NCI-H774 (cell line): ENCODE measurements at places on chromosomes 6 and 20.

DNA sequence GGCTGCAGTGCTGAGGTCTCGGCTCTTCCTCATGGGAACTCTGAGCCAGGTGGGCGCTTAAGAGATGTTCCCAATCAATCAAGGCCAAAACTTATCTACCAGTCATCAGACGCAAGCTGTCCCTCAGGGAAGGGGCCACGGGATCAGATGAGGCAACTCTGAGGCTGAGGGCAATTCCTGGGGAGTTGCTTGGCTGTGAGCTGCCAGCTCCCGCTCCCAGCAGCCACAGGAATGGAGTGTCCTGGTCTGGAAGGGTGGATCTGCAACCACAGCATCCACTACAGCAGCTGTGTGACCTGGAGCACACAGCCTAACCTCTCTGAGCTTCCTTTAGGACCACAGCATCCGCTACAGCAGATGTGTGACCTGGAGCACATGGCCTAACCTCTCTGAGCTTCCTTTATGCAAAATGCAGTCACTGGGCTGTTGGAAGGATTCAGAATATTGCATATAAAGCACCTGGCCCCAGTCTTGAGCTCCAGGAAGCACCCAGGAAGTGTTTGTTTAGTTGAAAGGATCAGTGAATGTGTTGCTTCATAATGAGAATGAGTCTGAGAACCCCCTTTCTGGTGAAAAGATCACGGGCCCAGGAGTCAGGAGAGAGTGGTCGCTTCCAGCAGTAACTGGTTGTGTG lies 60.9 kb downstream of the TFAP2C start:
- DNase-seq, result no peak

DNA sequence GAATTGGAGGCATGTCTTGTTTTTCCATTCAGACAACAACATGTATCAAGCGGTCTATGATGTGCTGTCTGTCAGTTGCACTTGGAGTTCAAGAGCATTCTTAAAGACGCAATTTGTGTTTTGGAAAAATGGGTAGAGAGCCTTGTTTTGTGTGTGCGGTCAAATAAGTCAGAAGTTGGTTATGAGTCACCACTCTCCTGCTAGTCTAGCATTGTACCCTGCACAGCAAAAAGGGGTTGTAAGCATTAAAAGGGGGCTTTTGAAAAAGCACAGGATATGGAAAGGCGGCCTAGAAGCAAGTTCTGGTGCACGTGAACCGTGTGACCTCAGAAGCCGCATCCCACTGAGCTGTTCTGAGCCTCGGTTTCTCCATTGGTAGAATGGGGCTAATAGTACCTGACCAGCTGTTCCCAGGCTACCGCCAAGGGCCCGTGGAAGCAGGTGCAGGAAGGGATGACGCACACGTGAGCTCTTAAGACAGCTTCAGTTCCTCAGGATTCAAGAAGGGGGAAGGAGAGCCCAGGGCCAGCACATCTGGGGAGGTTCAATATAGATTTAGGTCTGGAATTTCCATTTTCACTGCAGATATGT lies 61.6 kb upstream of the SNX9 start:
- DNase-seq, result no peak

DNA sequence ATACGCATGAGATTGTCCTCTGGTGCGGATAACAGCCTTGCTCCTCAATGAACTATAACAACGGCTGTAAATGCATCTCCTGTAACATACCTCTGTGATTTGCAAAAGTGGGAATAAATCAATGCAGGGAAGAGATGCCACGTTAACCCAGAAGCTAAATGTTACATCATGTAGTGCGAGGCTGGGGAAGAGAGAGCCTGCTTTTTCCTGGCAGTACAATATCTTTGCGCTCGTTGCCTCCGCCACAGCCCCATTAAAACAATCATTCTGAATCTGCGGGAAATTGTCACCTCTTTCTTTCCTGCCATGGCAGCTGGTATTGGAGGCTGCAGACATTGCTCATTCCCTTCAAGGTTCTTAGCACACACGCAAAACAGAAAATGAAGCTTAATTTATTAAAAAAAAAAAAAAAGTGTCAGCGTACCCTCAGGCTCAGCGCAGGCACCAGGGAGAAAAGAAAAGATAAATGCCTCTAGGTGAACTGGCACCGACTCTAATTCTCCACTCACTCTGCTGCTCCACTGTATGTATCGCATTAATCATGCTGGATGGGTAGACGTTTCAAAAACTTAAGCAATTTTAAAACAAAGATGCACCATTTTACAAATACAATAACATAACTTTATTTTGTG lies 70.2 kb upstream of the TFB1M start:
- DNase-seq, result no peak

DNA sequence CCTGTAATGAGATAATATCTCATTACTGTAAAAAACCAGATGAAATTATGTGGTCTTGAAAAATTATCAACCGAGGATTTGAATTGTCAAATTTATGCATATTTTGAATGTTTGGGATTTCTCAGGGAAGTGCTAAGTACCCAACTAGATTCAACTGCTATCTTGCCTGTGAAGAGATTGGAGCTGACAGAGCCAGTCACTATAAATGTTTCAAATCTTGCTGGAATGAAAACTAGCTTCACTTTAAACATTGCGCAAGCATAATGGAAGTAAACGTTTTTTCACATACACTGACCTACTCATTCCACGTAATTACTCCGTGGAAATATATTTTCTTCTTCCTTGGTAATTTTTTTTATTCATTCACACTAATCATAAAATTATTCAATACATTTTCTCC lies 46.7 kb downstream of the TMEM170B start:
- no peak for DNase-seq

DNA sequence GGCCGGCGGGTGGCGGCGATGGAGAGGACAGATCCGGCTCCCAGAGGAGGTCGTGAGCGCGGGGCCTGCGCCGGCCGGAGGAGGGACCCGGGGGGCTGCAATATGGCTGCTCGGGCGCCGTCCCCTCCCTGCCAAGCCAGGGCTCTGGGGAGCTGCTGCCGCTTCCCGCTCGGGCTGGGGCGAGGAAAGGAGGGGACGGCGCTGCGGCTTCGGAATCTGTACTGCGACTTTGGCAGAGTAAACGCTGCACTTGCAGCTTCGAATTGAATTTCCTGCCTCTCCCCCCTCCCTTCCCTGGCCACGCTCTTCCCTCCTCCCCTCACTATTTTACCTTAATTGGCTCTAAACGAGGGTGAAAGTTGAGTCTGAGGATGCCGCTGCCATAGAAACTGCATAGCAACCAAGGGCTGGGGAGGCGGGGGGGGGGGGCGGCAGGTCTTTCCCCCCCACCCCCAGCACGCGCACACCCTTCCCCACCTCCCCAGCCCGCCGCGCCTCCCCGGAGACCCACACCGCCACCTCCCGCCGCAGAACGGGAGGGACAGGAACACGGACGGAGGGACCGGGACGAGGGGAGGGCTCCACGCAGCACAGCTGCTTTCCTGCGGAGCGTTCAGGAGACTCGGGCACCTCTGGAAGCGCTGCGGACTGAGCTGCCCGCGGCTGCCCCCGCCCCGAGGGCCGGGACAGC lies 93.9 kb downstream of the RNASET2 start:
- peak; percentile 70 for DNase-seq

GRCh38 chr20:3572151-3572550 lies 91.0 kb downstream of the GFRA4 start:
- no peak for DNase-seq

DNA sequence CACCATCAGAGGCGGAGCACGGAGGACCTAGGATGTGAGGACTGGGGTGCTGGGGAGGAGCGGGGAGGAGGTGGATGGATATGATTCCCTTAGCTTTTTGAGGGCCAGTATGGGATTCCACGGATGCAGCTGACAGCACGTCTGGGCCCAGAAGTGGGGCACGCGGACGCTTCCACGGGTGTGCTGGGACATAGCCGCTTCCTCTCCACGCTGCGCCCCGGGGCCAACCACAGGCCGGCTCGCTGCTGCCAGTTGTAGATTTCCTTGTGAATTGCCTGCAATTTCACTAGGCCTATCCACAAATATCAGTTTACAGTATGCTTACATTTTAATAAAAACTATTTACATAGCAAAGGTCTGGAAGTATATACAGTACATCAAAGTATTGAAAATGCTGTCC lies 23.9 kb downstream of the PAX1 start:
- DNase-seq, result no peak

- DNase-seq, result peak; percentile 6
Measured at GRCh38 chr6:2749969-2750600, 637 bp downstream of the MYLK4 start.

GRCh38 chr20:42123981-42124473 lies 505.9 kb upstream of the CHD6 start:
- DNase-seq, result no peak

DNA sequence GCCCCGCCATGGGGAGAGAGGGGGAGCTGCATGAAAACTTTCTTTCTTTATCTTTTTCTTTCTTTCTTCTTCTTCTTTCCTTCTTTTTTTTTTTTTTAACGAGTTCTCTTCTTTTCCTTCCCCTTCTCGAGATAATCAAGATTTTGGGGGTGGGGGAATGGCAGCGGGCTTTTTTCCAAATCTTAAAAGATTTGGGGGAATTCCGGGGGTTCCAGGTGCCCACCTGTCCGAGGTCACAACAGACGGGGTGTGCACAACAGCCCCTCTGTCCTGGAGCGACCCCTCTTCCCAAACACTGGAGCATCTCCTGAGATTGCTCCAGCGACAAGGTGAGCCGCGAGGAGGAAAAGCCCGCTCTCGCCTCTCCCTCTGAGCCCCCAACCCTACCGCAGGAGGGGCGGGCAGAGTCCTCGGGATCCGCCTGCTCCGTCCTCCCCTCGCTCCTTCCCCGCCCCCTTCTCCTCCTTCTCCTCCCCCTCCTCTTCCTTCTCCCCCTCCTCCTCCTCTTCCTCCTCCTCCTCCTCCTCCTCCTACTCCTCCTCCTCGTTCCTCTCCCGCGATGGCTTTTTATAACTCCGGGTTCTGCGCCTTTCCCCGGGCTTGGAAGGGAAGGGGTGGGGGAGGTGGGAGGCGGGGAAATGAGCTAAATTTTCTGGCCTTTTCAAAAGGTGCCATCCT lies 689 bp upstream of the KCNB1 start:
- no peak for DNase-seq

- DNase-seq, result no peak
Measured at GRCh38 chr6:148351309-148351708, 8.7 kb downstream of the SASH1 start.

DNA sequence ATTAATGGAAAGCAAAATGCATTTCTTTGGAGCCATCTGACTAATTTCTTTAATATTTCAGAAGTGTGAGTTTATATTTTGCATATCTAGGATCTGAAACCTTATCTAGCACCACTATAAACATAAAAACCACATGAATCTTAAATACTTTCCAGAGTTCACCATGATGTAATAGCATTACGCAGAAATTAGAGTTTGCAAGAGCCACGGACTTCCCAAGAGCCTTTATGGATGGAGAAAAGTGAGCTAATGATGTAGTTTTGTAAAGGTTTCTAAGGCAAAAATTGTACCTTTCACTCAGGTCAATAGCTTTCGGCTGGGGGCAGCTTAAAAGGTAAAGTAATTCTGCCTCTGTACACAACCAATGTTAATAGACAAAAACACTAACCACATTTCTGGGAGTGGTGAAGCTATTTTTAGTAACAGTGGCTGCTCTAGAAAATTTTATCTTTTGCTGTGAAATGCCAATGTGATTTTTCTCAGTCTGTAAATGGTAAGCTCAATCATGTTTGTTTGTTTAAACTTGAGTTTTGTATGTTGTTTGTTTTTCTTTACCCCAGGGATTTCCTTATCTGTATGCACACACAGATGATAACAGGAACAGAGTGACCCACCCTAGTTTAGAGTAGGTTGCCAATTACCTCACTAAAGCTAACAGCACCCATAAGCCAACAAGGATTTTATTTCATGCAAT lies 80.5 kb downstream of the FILIP1 start:
- no peak for DNase-seq

DNA sequence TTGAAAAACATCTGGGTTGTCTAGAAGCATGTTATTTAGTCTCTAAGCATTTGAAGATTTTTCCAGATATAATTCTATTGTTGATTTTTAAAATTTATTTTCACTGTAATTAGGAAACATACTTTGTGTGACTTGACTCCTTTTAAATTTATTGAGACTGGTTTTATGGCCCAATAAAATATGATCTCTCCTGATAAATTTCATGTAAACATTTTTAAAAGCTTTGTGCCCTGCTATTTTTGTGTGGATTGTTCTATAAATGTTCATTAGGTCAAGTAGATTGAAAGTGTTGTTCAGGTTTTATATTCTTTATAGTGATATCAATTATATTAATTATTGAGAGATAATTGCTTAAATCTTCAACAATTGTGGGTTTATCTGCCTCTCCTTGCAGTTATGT lies 105.4 kb downstream of the RFX6 start:
- no peak for DNase-seq

- peak; percentile 61 for DNase-seq
Measured at GRCh38 chr6:53527249-53527765, 17.6 kb downstream of the GCLC start.

DNA sequence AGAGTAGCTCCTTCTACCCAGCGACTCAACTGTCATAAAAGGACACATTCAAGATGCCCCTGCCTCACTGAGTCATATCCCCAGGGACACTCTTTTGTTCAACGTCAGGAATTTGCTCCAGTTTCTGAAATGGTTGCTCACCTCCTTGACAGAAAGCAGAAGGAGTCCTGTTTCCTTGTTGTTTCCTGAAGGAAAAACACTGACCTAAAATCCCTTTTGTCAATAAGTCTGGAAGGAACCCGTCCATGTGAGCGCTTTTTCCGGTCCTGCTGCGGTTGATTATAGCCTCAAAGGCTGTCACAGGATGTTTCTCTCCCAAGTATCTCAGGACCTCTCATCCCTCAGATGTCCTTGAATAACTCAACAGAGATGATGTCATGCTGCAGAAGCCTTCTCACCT lies 113.6 kb upstream of the PLEKHG1 start:
- no peak for DNase-seq

DNA sequence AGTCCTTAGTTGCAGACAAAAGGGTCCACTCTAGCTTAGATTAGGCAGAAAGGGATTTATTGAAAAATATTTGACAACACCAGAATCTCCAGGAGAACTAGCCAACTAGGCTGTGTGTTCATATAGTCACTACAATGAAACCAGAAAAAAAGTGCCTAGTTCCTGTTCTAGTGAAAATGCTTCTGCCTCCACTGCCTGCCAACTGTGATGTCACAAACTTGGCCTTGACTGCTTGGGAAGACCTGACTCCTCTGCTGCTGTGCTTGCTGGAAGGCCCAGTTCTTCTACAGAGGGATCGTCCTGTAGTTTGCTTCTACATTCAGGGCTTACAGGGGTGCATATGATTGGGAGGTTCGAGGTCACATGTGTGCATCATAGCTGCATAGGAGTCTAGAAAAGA lies 40.3 kb upstream of the XRN2 start:
- DNase-seq, result no peak

GRCh38 chr20:63655249-63655648 lies 2.0 kb upstream of the STMN3 start:
- DNase-seq, result no peak

DNA sequence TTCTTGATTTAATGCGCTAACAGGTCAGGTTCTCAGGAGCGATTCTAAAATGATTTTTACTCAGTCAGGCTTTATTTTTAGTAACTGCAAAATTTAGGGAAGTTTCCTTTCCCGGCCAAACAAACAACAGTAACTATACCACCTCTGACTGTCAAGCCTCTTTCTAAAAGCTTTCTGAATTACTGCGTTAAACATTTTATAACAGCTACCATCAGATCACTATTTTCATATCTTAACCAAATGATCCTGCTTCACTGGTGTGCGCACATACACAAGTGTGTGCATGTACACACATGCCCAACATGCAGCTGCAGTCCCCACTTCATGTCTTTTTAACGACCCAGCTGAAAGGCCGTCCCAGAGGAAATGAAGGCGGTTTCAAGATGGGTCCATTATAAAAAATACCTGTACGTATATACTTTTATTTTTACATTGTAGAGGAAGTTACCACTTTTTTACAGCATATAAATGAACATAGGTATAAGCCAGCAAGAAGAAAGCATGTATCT lies 25.0 kb downstream of the TMEM242 start:
- no peak for DNase-seq

GRCh38 chr6:135801755-135802465 lies 49.6 kb upstream of the PDE7B start:
- no peak for DNase-seq
